ENCODE measurements at places on chromosomes 2 and 18.

- DNase-seq: no peak
These were observed 1541.9 kb upstream of the PIK3C3 start for GRCh38 chr18:40413160-40413559.

DNA sequence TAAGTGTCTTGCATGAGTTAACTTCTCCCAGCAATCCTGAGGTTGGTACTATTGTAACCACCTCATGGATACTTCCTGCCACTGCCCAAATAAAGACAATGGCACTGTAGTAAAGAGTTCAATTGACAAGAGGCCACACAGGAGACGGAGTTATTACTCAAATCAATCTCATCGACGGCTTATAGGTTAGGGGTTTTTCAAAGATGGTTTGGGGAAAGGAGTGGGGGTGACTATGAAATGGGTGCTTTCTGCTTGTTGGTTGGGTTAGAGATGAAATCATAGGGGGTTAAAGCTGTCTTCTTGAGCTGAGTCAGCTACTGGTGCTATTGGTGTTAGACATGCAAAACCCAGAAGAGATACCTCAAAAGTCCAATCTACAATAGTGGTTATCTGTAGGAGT lies 1258.0 kb upstream of the ZEB2 start:
- DNase-seq: no peak

GRCh38 chr2:218217360-218218267 lies 625 bp downstream of the ARPC2 start:
- DNase-seq: peak; percentile 58

DNA sequence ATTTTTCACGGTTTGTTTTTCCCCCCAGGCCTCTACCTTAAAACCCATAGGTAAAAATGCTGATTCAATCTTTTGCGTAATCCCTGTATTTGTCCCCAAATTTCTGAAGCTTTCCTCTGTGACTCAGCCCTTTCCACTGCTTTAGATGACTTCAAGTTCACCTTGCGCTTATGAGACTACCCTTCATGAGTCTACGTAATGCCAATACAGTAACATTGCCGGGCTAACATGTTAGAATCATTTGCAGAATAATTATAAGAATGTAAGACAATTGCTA lies 283.0 kb downstream of the TMX3 start:
- no peak for DNase-seq

DNA sequence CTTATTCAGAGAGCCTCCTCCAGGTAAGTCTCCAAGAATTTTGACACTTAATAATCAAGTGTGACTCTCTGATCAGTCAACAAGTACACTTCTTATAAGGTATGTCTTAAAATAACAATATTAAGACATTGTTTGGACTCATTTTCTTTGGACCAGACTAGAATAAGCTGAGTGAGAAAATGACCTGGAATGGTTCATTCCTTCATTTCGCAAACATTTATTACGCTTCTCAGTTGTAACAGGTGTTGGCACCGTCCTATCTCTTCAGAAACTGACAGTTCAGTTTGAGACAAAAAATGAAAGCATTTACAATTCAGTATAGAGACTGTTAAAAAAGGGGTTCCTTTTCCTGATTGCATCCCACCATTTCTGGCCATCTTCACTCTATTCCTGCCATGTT lies 46.6 kb downstream of the TSPYL6 start:
- no peak for DNase-seq

DNA sequence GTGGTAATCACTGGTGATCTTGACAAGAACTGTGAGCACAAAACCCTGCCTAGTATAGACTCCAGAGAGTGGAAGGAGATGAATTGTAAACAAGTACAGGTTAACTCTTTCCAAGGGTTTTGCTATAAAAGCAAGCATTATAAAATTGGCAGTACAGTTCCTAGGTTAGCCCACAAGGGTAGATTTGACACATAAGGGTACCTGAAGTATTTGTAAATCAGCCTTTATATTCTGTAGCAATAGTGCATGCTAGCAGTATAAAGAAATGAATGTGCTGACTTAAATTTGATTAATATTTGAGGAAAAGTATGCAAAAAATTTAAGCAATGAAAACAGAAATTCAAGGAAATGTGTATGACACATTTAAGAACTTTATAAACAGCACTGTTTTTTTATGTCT lies 42.4 kb downstream of the SP3 start:
- no peak for DNase-seq

GRCh38 chr2:506866-507265 lies 170.3 kb downstream of the TMEM18 start:
- no peak for DNase-seq

- DNase-seq: no peak
These were observed 277.7 kb downstream of the RNF144A start for GRCh38 chr2:7194950-7195349.

DNA sequence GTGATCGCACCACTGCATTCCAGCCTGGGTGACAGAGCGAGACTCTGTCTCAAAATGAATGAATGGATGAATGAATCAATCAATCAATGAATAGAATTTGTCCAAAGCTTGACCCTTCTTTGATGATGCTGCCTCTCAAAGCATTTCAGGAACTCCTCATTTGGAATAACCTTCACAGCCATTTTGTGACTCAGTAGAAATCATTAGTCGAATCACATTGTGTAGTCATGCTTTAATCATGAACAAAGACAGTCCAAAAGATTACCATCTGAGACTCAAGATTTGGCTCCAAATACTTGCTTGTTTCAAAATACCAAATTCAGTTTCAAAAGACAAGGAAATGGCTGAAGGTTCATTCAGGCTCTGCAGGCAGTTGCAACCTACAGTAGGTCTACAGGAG lies 83.1 kb downstream of the VWA3B start:
- no peak for DNase-seq

DNA sequence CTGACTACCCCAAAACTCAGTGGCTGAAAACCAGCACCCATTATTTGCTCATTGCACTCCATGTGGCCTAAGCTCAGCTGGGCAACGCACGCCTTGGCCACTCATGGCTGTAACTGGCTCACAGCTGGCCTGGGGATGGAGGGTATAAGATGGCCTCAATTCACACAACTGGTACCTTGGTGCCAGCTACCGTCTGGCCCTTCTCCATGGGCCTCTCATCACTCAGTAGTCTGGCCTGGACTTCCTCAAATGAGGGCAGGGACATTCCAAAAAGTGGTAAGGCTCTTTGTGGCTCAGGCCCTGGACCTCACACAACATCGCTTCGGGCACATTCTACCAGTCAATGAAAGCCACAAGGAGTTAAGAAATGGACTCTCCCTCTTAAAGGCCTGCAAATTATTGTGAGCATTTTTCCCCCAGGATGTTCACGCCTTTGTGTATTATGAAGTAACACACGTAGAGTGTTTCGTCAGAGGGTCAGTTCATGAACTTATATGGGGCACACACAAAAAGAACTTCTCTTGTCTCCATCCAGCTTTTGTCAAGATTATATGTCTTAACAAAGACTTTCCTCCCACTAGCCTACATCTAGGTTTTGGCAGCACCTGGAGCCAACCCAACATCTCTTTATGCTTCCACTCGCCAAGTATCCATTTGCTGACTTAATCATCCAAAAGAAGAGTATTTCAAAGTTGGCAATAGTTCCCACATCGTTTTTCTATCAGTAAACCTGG lies 145.2 kb downstream of the CCBE1 start:
- no peak for DNase-seq

- peak; percentile 64 for DNase-seq
These were observed 85.3 kb downstream of the CDC42EP3 start for GRCh38 chr2:37585982-37586621.

GRCh38 chr2:97730245-97730644 lies 16.9 kb downstream of the ZAP70 start:
- DNase-seq: no peak

- DNase-seq: no peak
These were observed 45.5 kb downstream of the FANCL start for GRCh38 chr2:58195662-58196061.

- DNase-seq: peak; percentile 12
These were observed 36.4 kb downstream of the COL5A2 start for GRCh38 chr2:189142893-189143759.

- DNase-seq: no peak
These were observed 53.1 kb upstream of the ABCA12 start for GRCh38 chr2:215191477-215191876.

GRCh38 chr2:30611583-30611982 lies 164.5 kb downstream of the LCLAT1 start:
- DNase-seq: no peak

DNA sequence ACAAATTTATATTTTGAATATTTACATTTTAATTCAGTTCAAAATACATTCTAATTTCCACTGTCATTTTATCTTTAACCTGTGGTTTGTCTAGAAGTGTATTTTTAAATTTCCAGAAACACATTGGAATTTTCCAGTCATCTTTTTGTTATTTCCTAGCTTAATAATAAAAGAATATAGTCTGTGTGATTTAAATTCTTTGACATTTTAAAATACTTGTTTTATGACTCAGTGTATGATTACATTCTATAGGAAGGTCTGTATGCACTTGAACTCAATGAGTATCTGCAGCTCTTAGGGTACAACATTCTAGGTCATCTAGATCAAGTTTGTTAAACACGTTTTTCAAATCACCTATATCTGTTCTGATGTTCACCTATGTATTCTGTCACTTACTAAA lies 88.3 kb upstream of the MBOAT2 start:
- no peak for DNase-seq

DNA sequence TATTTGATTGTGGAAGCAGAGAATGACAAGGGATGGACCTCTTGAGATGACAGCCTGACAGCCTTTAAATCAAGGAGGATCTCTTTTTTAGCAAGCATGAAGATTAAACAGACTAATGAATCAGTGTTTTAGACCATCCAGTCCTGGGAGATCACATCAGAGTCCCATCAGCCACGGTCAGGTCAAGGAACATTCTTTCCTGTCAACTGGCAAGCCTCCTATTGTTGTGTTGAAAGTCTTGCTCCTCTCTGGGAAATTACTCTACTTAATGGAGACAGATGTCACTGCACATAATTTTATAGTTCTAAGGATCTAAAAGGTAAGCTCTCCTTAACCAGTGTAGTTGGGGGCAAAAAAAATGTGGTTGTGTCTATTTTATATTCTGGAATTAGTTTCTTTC lies 469.0 kb downstream of the TMEM182 start:
- no peak for DNase-seq

GRCh38 chr2:229133155-229133772 lies 137.8 kb downstream of the PID1 start:
- DNase-seq: no peak

DNA sequence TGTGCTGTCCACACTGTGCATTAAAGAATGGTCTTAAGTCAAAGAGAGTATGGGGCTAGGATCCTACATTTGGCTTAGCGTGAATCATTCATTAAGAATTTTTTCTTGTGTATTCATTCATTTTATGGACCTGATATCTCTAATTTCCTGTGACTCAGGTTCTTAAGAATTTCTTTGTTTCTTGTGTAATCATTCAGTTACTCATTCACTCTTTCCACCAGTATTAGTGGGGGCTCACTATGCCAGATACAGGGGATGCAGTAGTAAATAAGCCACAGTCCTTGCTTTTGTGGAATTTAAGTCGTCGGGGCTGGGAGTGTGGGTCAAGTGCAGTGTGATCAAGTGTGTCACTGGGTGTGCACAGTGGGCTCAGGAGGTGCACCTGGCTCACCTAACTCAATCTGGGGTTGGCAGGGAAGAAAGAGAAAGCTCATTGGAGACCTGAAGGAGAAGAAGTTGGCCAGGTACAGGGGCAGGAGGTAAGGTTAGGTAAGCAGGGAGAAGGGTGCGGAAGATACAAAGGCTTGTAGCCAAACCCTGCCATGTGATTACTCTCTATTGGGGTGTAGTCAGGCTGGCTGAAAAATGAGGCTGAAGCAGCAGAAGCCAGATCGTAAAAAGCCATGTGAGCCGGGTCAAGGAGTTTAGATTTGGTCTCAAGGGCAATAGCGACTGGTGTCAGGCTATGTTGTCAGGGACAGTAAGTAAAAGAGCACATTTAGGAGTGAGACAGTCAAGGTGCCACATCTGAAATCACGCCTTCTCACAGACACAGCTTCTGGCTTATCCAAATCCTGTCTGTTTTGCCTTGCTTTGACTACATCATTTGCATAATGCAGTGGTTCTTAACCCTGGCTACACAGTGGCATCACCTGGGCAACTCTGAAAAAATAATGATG lies 67.2 kb downstream of the KCTD1 start:
- DNase-seq: no peak

All from activated CD4-positive, alpha-beta T cell treated with anti-CD3 and anti-CD28 coated beads for 1 hour (primary cell).